CD4-positive, CD25-positive, alpha-beta regulatory T cell (primary cell): ENCODE measurements at places on chromosomes 11 and 22. TPM values are rescaled to one million over a fixed set of nuclear protein-coding genes. Genes with fewer than 3 reads are reported as not detected.

DNA sequence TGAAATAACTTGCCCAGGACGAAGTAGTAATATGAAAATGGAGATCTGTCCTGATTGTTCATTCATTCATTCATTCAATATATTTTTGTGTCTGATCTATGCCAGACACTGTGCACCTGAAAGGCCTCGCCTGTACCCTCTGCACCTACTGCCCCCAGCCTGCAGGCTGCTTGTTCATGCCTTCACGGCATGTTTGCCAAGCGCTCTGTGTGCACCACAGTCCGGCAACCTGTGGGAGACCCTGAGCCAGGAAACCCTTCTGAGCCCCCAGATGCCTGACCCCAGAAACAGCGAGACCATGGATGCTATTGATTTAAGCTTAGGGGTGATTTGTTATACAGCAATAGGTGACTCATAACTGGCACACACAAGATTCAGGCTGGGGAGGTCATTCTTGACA, 47.0 kb downstream of the RTL6 start:
- no peaks in the 10 kb centered on the region for H3K36me3 ChIP-seq
- no peaks in the 10 kb centered on the region for H3K27me3 ChIP-seq
- no peak for DNase-seq
- no peak overlapping the region for H3K27ac ChIP-seq

The PHLDB1 gene
- total RNA-seq, result 1.2 TPM

The APOL4 gene
- total RNA-seq, result not detected

The MPPED2 gene
- total RNA-seq, result 0.96 TPM

- peaks cover 24% of the 10 kb centered on the region for H3K36me3 ChIP-seq
- peaks cover 75% of the 10 kb centered on the region for H3K4me1 ChIP-seq
- DNase-seq, result peak; percentile 51
- H3K27ac ChIP-seq, result peak overlapping the region; percentile 76
- H3K27me3 ChIP-seq, result no peaks in the 10 kb centered on the region
- H3K4me3 ChIP-seq, result peak overlapping the region; percentile 96
Measured at GRCh38 chr22:38755155-38755910, 465 bp downstream of the SUN2 start.

The CCDC87 gene
- 0.35 TPM for total RNA-seq

DNA sequence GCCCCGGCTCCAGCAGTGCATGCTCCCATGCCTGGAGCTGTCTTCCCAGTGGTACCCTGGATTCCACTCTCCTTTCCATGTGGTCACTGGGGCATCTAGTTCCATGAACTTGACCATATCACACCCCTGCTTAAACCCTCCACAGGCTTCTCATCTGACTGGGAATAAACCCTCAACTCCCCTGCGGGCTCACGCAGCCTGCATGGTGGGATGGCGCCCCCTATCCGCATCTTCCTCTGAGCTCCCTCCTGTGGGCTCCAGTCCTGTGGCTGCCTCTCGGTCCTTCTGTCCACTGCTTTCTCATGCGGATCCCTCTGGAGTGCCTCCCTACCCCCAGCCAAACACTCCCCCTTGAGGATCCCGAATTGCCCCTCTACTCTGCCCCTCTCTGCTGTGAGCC, 41.4 kb upstream of the TTLL12 start:
- no peak for DNase-seq
- no peaks in the 10 kb centered on the region for H3K36me3 ChIP-seq
- no peak overlapping the region for H3K27ac ChIP-seq

GRCh38 chr11:96162816-96163499, 180.0 kb downstream of the MAML2 start:
- peaks cover 9% of the 10 kb centered on the region for H3K4me1 ChIP-seq
- no peak overlapping the region for H3K27ac ChIP-seq

- peaks cover 2% of the 10 kb centered on the region for H3K27me3 ChIP-seq
- peaks cover 7% of the 10 kb centered on the region for H3K4me1 ChIP-seq
Measured at GRCh38 chr11:130861902-130862860, 54.1 kb downstream of the SNX19 start.

DNA sequence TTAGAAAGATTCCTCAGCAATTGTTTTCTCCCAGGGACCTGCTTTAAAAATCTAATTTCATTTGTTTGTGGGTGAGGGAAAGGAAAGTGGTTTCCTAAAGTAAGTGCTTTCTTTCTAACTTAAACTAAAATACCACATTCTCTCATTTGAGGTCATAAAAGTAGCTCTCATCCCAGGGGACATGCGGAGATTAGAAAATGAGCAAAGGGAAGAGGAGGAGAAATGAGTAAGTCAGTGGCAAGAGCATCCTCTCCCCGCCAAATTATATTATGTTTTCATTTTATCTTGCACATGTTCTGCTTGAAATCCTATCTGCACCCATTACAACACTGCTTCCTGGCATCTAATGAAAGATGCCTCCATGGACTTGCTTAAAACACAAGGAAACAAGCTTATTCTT, 191.4 kb downstream of the ARHGAP42 start:
- H3K4me3 ChIP-seq, result no peak overlapping the region
- H3K4me1 ChIP-seq, result no peaks in the 10 kb centered on the region
- DNase-seq, result no peak
- no peaks in the 10 kb centered on the region for H3K36me3 ChIP-seq
- H3K27ac ChIP-seq, result no peak overlapping the region

DNA sequence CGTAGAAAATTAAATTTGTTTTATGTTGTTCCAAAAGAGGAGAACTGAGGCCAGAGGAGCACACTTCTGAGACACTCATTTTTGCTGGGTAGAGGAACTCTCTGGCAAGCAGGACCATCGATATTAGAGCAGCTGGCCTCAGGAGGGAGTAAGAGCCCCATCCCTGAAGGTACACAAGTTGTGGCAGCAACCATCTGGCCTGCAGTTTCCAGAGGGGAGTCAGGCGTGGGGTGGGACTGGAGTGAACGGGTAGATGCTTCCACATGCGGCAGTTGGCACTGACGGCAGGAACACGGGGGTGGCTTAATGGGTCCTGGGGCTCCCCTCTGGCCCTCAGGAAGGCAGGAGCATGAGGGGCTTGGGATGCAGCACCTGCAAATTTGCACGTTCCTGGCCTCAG, 13.2 kb upstream of the SSTR3 start:
- H3K27ac ChIP-seq, result peak overlapping the region; percentile 87
- H3K36me3 ChIP-seq, result peaks cover 34% of the 10 kb centered on the region
- no peak for DNase-seq
- H3K4me3 ChIP-seq, result no peak overlapping the region
- no peaks in the 10 kb centered on the region for H3K27me3 ChIP-seq

The CCDC117 gene
- 25.2 TPM for total RNA-seq

The CLNS1A gene
- 66.9 TPM for total RNA-seq

GRCh38 chr11:62560566-62561103, 13.1 kb downstream of the EEF1G start:
- H3K27ac ChIP-seq, result peak overlapping the region; percentile 41
- peak; percentile 72 for DNase-seq
- H3K4me1 ChIP-seq, result peaks cover 52% of the 10 kb centered on the region
- H3K4me3 ChIP-seq, result no peak overlapping the region
- peaks cover 36% of the 10 kb centered on the region for H3K36me3 ChIP-seq
- no peaks in the 10 kb centered on the region for H3K27me3 ChIP-seq

- H3K27me3 ChIP-seq, result no peaks in the 10 kb centered on the region
- H3K4me3 ChIP-seq, result no peak overlapping the region
- no peaks in the 10 kb centered on the region for H3K36me3 ChIP-seq
- no peaks in the 10 kb centered on the region for H3K4me1 ChIP-seq
Measured at GRCh38 chr11:126630893-126631798, 275.7 kb downstream of the ST3GAL4 start.

The BTBD18 gene
- total RNA-seq, result not detected

GRCh38 chr22:39562839-39563489, 7.6 kb upstream of the CACNA1I start:
- no peaks in the 10 kb centered on the region for H3K27me3 ChIP-seq
- H3K36me3 ChIP-seq, result no peaks in the 10 kb centered on the region
- peaks cover 16% of the 10 kb centered on the region for H3K4me1 ChIP-seq
- H3K27ac ChIP-seq, result no peak overlapping the region

DNA sequence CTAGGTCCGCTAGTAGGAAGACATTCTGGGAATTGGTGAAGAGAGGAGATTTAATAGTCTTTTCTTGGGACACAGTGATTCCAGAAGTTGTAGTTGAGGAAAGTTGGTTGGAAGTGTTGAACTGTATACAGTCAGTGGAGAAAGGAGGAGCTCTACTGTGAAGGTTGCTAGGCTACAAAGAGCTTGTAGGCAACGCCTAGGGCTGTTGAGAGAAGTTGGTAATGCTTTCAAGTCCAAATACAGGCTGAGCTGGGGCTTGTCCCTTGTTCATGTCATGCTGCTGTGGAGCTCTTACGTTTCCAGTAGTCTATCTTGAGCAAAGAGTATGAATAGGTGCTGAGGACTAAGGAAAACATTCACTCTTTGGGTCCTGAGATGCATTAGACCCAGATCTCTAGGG, 1.1 kb downstream of the TBCEL start:
- no peak for DNase-seq
- no peaks in the 10 kb centered on the region for H3K36me3 ChIP-seq
- peak overlapping the region; percentile 77 for H3K4me3 ChIP-seq
- H3K4me1 ChIP-seq, result peaks cover 11% of the 10 kb centered on the region
- no peaks in the 10 kb centered on the region for H3K27me3 ChIP-seq
- no peak overlapping the region for H3K27ac ChIP-seq

- H3K27ac ChIP-seq, result no peak overlapping the region
- H3K4me1 ChIP-seq, result peaks cover 37% of the 10 kb centered on the region
- peak; percentile 56 for DNase-seq
- H3K36me3 ChIP-seq, result no peaks in the 10 kb centered on the region
Measured at GRCh38 chr22:42294034-42294985, 23.9 kb upstream of the TCF20 start.

DNA sequence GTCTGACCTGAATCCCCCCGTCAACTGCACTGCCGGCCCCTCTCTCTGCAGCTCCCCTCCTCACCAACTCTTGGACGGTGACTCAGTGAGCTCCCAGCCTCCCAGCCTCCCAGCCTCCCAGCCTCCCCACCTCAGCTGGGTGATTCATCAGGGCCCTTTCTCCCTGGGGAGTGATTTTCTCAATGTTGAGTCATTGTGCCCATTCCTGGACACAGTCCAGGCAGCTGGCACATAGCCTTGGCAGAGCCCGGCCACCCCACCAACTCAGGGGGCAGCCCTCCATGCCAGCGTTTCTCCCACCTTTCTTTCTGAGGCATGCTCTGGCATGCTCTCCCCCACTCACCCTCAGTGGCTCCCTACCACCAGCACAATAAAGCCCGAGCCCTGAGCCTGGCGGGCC, 30.7 kb downstream of the PDE2A start:
- H3K4me3 ChIP-seq, result no peak overlapping the region
- DNase-seq, result no peak

GRCh38 chr22:36790648-36791047, 14.7 kb upstream of the IFT27 start:
- H3K36me3 ChIP-seq, result no peaks in the 10 kb centered on the region
- H3K4me1 ChIP-seq, result no peaks in the 10 kb centered on the region
- H3K27ac ChIP-seq, result no peak overlapping the region
- DNase-seq, result peak; percentile 73
- no peaks in the 10 kb centered on the region for H3K27me3 ChIP-seq

The XBP1 gene
- 139 TPM for total RNA-seq

DNA sequence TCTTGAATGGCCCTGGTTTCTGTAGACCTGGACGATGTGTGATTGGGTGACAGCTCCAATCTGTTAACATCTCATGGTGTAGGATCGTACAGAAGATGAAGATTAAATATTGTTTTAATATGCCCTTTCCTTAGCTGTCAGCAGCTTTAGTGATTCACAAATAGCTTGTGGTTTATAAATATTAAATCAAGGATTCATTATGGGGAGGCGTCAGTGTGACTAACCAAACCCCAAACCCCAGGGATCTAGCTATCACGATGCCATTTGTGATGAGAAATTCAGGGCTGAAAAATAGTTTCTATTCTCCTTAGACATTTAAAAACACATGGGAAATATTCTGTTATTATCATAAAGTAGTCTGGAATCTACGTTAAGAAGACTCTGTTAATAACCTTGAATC, 73.4 kb downstream of the NCAM1 start:
- no peak for DNase-seq
- H3K4me1 ChIP-seq, result no peaks in the 10 kb centered on the region
- H3K27me3 ChIP-seq, result no peaks in the 10 kb centered on the region
- H3K4me3 ChIP-seq, result no peak overlapping the region
- H3K27ac ChIP-seq, result no peak overlapping the region

The TRIM29 gene
- not detected for total RNA-seq

The C1QTNF5 gene
- total RNA-seq, result not detected

DNA sequence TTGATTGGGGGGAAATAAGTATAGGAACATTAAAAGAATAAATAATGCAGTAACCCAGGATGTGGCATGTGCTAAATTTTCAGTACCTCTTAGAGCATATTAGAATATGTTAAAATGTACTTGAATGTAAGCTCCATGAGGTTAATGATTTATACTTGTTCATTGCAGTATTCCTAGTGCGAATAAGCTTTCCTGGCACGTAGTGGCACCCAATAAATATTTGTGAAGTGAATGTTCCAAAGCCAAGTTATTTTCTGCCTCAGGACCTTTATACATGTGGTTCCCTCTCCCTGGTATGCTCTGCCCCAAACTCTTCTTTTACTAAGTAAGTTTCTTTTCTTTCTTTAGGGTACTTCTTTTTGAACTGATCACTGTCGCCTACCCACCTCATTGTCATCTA, 118.8 kb downstream of the DBX1 start:
- H3K27ac ChIP-seq, result no peak overlapping the region
- H3K4me1 ChIP-seq, result no peaks in the 10 kb centered on the region
- H3K4me3 ChIP-seq, result no peak overlapping the region

The FAM180B gene
- 0.27 TPM for total RNA-seq

The ADM2 gene
- 1.9 TPM for total RNA-seq

GRCh38 chr22:34579519-34579918, 486.4 kb upstream of the ISX start:
- DNase-seq, result no peak
- no peaks in the 10 kb centered on the region for H3K27me3 ChIP-seq
- no peaks in the 10 kb centered on the region for H3K36me3 ChIP-seq

GRCh38 chr11:12961615-12962014, 47.5 kb upstream of the RASSF10 start:
- H3K4me3 ChIP-seq, result no peak overlapping the region
- no peaks in the 10 kb centered on the region for H3K27me3 ChIP-seq
- no peaks in the 10 kb centered on the region for H3K36me3 ChIP-seq

GRCh38 chr22:29824677-29825076, 13.4 kb downstream of the ASCC2 start:
- H3K36me3 ChIP-seq, result peaks cover 71% of the 10 kb centered on the region
- H3K4me3 ChIP-seq, result no peak overlapping the region
- H3K4me1 ChIP-seq, result no peaks in the 10 kb centered on the region
- DNase-seq, result no peak
- no peak overlapping the region for H3K27ac ChIP-seq

- no peak overlapping the region for H3K27ac ChIP-seq
- H3K27me3 ChIP-seq, result no peaks in the 10 kb centered on the region
- DNase-seq, result no peak
- no peak overlapping the region for H3K4me3 ChIP-seq
Measured at GRCh38 chr11:97687111-97687510, 1297.3 kb downstream of the JRKL start.

GRCh38 chr11:65128182-65129145, 5.9 kb downstream of the SYVN1 start:
- peaks cover 80% of the 10 kb centered on the region for H3K36me3 ChIP-seq
- H3K4me3 ChIP-seq, result no peak overlapping the region
- no peak for DNase-seq
- H3K27ac ChIP-seq, result no peak overlapping the region
- H3K27me3 ChIP-seq, result no peaks in the 10 kb centered on the region

The ART1 gene
- not detected for total RNA-seq
